Stimulated activated CD4-positive, alpha-beta T cell treated with anti-CD3 and anti-CD28 coated beads, Interleukin-1b, Interleukin-23, amount 100 ng/mL, for 1 hour (primary cell): ENCODE measurements at places on chromosomes 13 and 19.

DNA sequence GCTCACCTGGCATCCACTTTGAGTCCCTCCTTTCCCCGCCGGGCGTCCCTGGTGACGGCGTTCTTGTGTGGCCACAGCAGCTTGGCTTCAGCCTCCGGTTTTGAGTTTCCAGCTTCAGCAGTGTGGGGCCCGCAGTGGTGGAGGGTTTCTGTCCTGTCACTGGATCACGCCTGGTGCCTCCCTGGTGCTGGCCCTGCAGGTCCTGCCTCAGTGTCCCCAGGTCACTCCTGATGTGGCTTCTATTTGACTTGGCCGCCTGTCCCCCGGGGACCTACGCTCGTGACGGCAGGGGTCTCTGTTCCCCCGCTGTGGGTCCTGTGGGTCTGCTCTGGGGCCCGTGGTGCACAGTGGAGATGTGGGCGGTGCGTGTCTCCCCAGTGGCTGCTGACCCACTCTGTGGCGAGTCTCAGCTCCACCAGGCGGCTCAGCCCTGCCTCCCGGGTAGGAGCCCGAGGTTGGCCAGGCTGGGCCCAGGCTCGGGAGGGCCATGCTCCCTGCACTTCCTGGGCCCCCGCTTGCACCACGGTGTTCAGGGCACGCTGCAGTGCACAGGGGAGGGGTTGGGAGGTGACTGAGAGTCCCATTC lies 1.9 kb downstream of the ATP4B start:
- DNase-seq: no peak

DNA sequence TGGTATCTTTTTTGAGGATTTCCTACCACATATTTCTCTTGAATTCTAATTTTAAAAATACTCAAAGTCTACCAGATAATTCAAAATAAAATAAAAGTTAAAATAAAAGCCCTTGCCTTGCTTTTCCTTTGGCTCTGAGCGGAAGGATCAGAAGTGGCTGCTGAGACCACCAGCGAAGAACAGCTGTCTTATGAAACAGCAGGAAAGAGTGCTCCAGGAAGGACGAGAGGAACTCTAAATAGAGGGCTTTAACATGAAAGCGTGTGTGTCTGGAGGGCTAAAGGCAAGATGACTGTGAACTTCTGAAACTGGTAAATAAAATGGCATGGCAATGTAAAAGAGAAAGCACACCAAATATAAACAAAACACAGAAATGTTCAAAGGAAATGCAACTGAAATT lies 521.5 kb upstream of the SPRY2 start:
- no peak for DNase-seq

DNA sequence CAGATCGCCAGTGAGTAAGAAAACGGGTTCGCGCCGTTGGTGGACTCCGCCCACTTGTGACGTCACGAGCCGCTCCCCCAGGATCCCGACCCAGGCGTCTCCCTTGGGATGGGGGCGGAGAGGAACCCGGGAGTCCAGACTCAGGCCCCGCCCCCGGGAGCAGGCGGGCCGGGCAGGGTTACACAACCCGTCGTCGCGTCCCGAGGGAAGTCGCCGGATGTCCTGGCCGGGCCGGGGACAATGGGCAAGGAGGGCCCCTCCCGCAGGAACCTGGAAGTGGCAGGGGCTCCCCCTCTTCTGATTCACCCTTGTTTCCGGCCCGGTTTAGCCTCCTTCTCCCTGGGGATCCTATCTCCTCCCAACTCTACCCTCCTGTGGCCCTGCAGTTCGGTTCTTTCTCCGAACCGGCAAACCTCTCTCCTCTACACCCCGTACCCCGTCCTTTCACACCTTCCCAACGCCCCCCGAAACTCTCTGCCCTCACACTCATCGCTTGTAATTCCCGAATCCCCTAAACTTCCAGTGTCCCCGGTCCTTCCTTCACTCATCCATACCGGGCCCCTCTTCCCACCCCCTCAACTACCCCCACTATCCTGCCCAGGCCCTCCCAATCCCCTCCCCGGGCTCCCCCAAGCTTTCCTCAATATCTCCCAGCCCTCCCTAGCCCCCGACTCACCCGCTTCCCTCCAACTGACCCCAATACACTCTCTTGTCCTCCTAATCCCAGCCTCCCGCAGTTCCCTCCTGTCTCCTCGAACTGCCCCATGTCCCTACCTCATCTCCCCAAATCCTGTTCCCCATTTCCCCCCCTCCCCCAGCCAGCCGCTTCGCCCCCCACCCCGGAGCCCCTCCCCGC lies 20.0 kb upstream of the ERCC1 start:
- no peak for DNase-seq

- no peak for DNase-seq
Observed at GRCh38 chr13:72062566-72062965, 195.6 kb upstream of the DACH1 start.

DNA sequence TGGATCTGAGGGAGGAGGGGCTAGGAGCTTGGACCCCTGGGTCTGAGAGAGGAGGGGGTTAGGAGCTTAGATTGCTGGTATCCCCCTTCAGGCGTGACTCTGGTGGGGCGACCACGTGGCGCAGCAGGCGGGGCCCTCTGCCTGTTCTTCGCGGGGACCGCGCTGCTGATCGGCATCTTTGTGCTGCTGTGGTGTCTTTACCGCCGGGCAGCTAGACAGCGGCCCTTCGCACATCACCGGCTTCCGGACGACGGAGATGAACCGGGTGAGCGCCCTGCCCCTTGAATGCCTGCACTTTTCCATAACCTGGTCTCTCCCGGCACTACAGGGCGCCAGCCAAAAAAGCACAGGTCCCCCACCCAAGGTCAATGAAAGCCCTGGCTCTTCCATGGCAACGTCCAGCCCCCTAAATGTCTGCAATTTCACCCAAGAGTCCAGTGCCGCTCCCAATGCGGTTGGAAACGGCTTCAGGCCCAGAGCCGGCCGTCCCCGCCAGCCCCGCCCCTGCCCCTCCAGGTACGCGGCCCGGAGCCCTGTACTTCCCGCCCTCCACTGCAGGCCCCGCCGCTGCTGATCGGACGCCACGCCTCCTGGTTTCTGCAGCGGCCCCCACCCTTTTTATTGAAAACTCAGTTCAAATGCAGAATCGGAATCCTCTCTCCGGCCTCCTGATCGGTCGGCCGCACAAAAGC lies 2.8 kb downstream of the GFY start:
- no peak for DNase-seq

- DNase-seq: no peak
Observed at GRCh38 chr13:45989607-45990006, 62.9 kb downstream of the ZC3H13 start.

DNA sequence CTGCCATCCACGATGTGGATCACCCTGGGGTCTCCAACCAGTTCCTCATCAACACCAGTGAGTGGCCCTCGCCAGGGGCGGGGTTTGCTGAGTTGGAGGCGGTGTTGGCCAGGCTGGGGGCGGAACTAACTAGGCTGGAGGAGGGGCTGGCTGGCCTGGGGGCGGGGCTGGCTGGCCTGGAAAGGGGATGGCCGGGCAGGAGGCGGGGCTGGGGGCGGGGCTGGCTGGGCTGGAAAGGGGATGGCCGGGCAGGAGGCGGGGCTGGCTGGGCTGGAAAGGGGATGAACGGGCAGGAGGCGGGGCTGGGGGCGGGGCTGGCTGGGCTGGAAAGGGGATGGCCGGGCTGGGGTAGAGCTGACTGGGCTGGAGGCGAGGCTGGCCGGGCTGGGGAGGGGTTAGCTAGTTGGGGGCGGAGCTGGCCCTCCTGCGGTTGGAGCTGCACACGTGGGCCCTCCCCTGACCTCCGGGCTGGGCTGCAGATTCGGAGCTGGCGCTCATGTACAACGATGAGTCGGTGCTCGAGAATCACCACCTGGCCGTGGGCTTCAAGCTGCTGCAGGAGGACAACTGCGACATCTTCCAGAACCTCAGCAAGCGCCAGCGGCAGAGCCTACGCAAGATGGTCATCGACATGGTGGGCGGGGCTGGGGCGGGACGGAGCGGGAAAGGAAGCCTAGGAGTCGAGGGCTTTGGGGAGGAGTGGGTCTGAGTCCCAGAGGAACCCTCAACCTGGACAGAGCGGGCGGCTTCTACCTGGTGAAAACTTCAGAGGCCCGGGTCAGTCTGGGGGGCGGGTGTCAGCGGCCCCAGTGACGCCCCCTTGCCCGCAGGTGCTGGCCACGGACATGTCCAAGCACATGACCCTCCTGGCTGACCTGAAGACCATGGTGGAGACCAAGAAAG lies 41.0 kb downstream of the PDE4A start:
- DNase-seq: peak; percentile 79

- DNase-seq: no peak
Observed at GRCh38 chr19:29171525-29171924, 41.4 kb downstream of the UQCRFS1 start.

GRCh38 chr13:51451134-51451466 lies 1.7 kb downstream of the INTS6 start:
- DNase-seq: no peak

- DNase-seq: no peak
Observed at GRCh38 chr13:33052506-33053280, 36.5 kb downstream of the KL start.

DNA sequence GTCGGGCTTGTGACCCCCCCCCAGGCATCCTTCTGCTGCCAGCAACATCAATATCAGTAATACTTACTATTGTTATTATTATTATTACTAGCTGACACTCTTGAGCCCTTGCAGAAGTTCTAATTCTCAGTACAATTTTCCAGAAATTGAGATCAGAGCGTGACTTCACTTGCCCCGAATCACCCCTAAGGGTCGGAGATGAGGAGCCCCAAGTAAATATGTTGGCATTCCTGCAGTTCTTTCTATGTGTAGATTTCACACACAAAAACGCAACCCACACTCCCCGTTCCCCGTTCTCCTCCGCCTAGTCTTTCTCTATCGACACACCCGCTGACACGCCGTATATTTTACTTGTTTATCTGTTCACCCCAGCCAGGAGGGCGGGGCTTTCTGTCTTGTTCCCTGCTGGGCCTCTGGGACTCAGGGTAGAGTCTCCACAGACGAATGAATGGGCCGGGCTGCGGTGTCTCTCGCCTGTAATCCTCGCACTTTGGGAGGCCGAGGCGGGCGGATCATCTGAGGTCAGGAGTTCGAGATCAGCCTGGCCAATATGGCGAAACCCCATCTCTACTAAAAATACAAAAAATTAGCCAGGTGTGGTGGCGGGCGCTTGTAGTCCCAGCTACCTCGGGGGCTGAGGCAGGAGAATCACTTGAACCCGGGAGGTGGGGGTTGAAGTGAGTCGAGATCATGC lies 14.7 kb downstream of the TLE5 start:
- peak; percentile 28 for DNase-seq

DNA sequence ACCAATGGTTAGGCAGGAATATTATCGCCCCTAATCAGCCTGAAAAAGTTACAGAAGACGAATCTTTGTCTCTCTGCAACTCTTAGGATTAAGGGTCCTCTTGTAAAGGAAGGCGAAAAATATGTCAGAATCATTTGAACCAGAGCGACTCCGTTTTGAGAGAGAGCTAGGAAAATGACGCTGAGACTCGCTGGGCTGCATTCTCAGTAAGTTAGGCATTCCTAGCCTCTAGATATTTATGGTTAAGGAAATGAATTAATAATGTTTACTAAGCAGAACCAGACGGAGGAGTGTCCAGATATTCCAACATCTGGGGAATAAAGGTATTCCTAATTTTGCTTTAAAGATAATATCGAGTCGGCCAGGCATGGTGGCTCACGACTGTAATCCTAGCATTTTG lies 755 bp upstream of the ZNF726 start:
- no peak for DNase-seq

DNA sequence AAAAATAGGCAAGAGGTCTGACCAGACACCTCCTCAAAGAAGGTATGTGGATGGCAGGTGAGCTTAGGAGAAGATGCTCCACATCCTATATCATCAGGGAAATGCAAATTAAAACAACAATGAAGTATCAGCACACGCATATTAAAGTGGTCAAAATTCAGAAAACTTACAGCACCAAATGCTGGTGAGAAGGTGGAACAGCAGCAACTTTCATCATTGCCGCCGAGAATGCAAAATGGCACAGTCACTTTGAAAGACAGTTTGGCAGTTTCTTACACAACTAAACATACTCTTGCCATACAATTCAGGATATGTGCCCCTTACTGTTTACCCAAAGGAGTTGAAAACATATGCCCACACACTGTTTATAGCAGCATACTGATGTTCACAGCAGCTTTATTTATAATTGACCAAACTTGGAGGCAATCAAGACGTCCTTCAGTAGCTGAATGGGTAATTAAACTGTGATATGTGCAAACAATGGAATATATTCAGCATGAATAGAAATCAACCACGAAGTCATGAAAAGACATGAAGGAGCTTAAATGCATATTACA lies 22.5 kb downstream of the OR10H4 start:
- no peak for DNase-seq

- DNase-seq: no peak
Observed at GRCh38 chr13:76132532-76132931, 496.4 kb downstream of the LMO7 start.

- no peak for DNase-seq
Observed at GRCh38 chr13:30857636-30858035, 48.4 kb upstream of the MEDAG start.

DNA sequence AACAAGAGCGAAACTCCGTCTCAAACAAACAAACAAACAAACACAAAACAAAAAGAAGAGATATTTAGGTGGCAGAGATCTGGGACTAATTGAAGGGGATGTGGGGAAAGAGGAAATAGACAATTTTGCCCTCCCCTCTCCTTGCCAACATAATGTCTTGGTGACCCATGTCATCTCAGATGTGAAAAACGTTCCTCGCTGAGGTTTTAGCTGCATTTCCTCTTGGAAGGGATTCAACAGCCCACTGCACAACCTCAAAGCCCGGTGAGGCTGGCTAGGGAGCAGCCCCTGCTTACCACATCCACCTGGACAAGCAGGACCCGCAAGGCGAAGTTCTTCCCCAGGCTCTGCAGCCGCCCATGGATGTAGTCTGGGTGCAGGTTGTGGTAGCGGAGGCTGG lies 4.9 kb downstream of the ERCC1 start:
- DNase-seq: no peak

GRCh38 chr13:71285700-71286099 lies 581.3 kb downstream of the DACH1 start:
- DNase-seq: no peak

DNA sequence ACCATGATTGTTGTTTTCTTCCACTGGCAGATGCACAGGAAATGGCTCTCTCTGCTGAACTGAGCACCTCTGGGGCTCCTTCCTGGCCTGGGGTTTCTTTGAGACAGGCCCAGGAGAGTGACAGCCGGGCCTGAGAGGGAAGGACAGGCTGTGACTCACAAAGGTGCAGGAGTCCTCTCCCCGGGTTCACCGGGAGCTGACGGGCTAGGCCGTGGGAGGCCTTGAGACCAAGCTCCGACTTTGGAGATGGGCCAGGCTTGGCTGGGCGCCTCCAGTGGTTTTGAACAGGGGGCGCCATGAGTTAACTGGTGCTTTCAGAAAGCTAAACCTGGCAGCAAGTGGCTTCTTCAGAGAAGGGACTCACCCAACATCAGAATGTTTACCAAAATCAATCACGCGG lies 143.4 kb downstream of the URI1 start:
- DNase-seq: no peak

DNA sequence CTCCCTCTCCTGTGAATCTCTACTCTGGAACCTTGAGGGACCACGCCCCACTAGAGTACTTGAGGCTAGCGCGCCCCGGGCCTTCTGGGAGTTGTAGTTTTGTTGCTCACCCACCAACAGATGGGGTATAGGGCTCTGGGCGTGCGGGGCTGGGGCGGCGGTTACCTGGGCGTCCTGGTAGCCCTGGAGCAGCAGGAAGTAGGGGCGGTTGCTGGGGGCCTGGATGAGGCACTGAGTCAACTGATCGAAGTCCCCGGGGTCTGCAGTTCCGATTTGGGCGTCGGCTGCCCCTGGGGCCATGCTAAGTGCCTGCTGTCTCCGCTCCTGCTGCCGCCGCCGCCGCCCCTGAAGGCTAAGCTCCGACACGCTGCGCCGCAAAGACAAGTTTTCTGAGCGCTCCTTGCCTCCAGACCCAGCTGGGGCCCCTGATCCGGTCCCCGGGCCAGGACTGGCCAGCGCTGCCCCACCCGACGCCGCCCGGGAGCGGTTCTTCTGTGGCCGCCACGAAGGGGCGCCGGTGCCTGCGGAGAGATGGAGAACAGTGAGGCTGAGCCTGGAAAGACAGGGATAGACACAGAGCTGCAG lies 5.3 kb downstream of the RASIP1 start:
- no peak for DNase-seq
